ENCODE measurements at places on chromosomes 5 and 9. TPM values are rescaled to one million over a fixed set of nuclear protein-coding genes. Genes with fewer than 3 reads are reported as not detected.

DNA sequence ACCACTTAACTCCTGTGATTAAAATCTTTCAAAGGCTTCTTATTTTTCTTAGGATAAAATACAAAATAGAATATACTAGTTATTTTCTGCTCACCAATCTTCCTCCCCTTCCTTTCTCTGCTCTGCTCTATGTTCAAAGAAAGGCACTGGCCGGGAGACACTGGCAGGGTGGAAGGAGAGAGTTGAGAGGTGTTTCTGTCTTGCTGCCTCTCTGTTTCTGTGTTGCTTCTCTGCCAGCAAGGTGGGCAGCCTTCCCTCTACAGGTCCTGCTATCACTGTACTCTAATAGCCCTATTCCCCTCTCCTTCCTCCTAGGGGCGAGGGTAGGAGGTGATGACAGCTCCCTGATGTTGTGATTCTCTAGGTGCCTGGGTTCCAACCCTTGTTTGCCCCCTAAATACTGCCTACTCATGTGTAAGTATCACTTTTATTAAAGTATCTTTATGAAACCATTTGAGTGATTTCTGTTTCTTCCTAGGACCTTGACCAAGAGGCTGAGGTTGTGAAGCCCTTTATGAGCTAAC is 515.1 kb downstream of the TLE4 start:
- no peaks in the 10 kb centered on the region for H3K4me1 ChIP-seq
- H3K27me3 ChIP-seq = no peaks in the 10 kb centered on the region
- no peak overlapping the region for H3K27ac ChIP-seq
- H3K36me3 ChIP-seq = no peaks in the 10 kb centered on the region
- H3K4me3 ChIP-seq = no peak overlapping the region

DNA sequence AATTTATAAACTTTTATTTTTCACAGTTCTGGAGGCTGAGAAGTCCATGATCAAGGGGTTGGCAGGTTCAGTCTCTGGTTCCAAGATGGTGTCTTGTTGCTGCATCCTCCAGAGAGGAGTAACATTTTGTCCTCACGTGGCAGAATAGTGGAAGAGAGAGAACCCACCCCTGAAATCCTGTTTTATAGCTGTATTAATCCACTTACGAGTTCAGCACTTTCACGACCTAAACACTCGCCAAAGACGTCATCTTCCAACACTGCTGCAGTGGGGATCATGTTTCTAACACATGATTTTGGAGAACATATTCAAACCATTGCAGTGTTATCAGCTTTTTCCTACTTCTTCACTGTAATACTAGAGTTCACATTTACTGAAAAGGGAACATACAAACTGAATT is 233.0 kb upstream of the ATP10B start:
- no peak overlapping the region for H3K4me3 ChIP-seq
- no peaks in the 10 kb centered on the region for H3K4me1 ChIP-seq
- no peak overlapping the region for H3K27ac ChIP-seq
- H3K27me3 ChIP-seq = no peaks in the 10 kb centered on the region
- DNase-seq = no peak

DNA sequence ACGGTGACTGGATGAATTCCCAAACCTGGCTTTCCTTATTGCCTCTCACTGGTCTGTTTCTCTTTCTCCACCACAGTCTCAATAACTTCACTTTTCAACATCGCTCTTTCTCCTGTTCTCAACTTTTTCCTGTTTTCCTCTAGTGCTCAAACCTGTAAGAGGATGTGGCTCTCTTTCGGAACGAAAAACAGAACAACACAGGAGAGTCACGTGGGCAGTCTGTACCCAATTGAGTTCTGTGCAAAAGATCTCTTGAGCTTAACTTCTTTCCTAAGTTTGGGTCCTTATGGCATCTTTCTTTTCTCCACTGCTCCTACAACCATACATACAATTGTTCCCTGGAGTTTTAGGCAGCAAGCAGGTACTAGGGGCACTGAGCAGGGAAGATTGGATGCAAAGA is 8.9 kb downstream of the HAVCR1 start:
- no peak overlapping the region for H3K27ac ChIP-seq
- no peak for DNase-seq
- H3K36me3 ChIP-seq = no peaks in the 10 kb centered on the region
- no peaks in the 10 kb centered on the region for H3K4me1 ChIP-seq
- no peaks in the 10 kb centered on the region for H3K27me3 ChIP-seq
- no peak overlapping the region for H3K4me3 ChIP-seq

Gene TMC1
- total RNA-seq = not detected

Measured in sigmoid colon (tissue), 7 donors.